ENCODE measurements at places on chromosomes 7 and 10.

DNA sequence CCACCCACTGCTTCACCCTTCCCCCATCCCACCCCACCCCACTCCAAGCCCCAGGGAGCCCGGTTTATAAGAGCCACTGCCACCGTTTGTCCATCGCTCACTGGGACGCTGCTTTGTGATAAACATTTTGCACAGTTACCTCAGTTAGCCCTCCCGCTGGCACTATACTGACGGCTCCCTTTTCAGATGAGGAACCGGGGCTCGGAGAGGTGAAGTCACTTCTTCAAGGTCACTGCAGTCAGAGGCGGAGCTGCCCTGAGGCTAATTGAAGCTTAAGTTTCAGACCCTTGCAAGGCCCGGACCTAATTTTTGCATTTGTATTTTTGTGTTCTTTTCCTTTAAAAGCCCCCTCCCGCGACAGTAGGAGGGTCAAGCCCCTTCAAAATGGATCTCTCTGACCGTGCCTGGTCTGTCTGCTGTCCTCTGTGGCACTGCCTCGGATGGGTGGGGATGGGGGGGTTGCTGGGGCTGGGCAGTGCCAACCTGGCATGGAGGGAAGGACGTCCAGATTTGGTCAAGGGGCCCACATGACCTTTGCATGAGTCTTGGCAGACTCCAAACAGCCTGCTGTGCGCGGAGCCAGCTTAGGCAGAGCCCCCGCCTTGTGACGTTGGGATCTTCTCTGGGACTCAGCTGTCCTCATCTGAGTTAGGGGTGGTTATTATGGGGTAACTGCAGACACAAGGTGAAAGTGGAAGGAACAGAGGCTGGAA is 17.7 kb upstream of the NODAL start:
- DNase-seq, result no peak

GRCh38 chr7:95095259-95095965 is 188.0 kb downstream of the PPP1R9A start:
- DNase-seq, result no peak

GRCh38 chr7:128105228-128106022 is 74.2 kb upstream of the LRRC4 start:
- no peak for DNase-seq

DNA sequence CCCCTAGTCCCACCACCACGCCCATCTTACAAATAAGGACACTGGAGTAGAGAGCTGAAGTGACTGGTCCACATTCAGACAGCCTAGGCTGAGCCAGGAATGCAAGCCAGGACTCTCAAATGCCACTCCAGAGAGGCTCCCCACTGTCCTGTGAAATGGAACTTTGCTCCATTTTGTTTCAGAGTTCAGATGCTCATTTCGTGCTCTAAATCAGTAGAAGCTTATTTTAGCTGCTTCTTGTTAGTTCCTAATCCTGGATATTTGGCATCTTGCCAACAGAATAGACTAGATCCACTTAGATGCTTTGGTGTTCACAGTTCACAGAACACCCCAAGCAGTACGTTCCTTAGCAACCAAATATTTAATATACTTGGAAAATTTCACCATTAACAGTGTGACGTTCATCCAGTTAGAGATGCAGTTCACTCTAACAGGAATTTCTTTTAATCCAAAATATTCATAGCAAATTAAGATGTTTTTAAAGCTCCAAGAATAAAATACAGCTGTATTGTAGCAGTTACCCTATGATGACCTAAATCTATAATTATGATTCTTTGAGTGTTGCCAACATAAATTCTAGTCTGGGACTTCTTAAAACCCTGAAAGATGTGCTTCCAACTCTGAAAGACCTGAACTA is 7.3 kb downstream of the MMP21 start:
- DNase-seq, result peak; percentile 12

- DNase-seq, result no peak
Observed at GRCh38 chr10:119330342-119330741, 123.0 kb downstream of the GRK5 start.

GRCh38 chr10:71067098-71067740 is 145.2 kb upstream of the UNC5B start:
- DNase-seq, result no peak

DNA sequence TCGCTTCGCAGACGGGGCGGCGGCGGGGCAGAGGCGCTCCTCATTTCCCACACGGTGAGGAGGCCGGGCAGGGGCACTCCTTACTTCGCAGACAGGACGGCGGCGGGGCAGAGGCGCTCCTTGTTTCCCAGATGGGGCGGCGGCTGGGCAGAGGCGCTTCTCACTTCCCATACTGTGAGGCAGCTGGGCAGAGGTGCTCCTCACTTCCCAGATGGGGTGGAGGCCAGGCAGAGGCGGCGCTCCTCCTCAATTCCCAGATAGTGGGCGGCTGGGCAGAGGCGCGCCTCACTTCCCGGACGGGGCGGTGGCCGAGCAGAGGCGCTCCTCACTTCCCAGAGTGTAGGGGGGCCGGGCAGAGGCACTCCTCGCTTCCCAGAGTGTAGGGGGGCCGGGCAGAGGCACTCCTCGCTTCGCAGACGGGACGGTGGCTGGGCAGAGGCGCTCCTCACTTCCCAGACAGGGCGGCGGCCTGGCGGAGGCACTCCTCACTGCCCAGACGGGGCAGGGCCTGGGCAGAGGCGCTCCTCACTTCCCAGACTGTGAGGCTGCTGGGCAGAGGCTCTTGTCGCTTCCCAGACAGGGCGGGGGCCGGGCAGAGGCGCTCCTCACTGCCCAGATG is 43.1 kb downstream of the ZEB1 start:
- no peak for DNase-seq

DNA sequence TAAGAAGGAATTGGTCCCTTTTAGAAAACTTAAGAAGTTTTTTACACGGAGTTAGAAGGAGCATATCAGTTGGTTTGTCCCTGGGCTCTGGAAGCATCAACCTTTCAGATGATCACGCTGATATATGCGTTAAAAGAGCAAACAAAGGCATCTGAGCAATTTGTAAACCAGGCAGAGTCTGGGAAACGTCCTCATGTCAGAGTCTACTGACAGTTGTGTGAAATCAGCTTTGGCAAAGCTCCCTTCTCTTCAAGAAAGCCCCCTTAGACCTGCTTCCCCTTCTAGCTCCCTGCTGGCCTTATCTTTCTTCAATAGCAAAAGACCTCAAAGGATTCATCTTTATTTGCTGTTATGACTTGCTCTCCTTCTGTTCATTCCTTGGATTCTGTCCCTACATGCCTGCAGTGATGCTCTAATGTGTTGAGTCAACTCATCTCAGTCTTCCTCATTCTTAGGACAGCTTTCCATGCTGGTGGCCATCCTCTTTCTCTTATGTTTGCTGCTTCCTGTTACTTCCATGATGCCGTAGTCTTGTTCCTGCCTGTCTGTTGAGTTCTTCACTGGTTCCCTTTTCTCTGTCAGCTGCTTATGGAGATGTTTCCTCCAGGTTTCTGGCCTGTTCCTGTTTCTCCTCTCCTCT is 106.5 kb upstream of the BMPER start:
- no peak for DNase-seq

DNA sequence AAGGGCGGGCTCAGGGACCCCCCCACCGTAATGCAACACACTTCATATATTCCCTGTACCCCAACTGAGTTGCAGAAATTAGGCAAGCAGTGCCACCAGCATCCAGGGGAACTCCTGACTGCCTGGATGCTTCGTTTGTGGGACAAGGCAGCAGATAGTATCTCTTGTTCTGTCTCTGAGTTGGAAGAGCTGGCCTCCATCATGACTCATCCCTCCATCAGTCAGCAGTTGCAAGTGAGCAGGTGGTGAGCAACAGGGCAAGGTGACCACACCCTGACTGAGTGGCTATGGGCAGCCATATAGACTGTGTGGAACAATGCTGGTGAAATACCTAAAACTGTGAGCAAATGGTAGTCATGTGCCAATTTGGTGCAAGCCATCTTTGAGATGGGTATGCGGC is 22.8 kb upstream of the ADAMTS14 start:
- DNase-seq, result no peak

- DNase-seq, result no peak
Observed at GRCh38 chr7:139246905-139247304, 15.9 kb downstream of the UBN2 start.

GRCh38 chr7:149283321-149283720 is 21.3 kb downstream of the ZNF783 start:
- DNase-seq, result no peak

- no peak for DNase-seq
Observed at GRCh38 chr7:38615665-38616064, 15.5 kb downstream of the AMPH start.

DNA sequence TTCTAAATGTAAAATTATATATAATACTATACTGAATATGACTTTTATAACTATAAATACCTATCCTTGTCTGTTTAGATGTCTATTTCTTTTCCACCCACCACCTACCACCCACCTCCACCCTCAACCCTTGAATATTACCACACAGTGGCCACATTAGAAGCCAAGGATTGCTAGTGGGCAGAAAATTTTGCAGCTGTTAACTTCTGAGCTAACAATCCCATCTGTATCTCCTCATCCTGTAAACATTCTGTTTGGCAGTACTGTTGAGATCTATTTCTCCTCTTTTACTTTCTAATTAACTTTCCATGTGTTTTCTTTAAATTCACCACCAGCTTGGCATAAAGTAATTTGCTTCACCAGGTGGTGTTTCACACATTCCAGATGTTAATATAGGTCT is 281.1 kb upstream of the BMPER start:
- DNase-seq, result no peak

DNA sequence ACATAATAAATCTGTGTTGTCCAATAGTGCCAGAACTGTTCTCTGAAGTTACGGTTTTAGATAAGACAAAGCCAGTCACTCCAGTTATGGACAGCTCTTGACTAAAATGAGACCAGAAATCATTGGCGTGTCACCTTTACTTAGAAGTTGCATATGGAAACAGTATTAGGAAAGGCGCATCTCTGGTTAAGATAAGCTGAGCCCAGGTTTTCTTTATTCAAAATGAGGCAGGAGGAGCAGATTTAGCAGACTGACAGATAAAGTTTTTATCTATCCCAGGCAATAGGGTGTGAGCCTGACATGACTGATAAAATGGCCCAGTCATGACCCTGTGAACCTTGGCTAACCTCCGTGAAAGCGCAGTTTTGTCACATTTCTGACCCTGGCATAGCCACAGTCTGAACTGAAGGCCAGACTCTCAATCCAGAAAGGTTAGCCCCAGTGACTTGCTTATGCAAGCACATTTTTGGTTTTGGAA is 4.2 kb downstream of the CYP26A1 start:
- no peak for DNase-seq

- no peak for DNase-seq
Observed at GRCh38 chr10:120593693-120594092, 136.7 kb downstream of the PLPP4 start.

DNA sequence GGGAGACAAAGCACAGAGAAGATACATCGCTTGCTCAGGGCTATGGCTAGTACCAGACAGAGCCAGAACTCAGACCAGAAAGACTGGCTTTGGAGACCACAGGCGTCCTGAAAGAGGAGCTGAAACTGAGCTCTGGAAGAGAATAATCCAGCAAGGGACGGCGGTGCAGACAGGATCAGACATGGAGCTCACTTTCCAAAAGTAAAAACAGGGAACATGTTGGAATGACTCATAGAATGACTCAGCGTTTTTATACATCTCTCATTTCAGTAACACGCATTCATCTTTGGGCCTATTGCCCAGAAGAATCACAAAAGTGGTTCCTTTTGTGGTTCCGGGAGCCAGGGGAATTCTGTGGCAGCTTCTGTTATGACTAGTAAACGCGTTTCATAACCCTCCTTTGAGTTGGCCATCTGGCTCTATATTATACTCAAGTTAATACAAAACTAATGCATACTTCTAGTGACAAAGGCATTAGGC is 37.2 kb downstream of the PLEKHS1 start:
- DNase-seq, result peak; percentile 86

GRCh38 chr7:71009636-71010035 is 122.3 kb upstream of the GALNT17 start:
- DNase-seq, result no peak

- DNase-seq, result no peak
Observed at GRCh38 chr7:29556405-29557195, 7.0 kb upstream of the PRR15 start.

DNA sequence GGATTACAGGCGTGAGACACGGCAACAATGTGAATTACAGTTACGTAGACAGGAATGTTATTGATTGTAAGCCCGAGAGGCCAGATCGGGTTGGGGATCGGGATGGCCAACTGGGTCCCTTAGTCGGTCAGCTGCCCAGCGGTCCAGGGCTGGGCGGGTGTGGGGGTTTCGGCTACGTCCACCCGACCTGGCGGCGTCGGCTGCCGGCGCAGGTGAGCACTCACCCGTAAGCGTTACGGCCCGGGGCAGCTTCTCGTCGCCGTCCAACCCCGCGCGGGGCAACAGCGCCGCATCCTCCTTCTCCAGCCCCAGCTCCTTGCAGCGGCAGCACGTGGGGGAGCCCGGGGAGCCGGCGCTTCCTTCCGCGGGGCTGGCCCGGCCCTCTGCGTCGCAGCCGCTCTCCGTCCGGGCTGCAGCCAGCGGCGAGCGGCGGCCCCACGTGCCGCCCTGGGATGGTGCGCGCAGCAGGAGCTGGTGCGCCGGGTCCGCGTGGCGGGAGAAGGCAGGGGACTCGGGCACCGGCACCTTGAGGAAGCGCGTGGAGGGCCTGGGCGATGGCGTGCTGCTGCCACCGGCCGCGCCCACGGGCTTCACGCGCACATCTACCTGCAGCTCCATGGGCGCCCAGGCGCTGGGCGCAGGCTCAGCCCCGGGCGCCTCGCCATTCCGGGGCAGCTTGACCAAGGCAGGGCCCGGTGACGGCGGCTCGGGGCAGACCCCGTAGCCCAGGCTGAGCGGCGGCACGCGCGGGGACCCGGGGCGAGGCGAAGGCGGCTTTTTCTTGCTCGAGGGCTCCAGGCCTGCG is 609 bp downstream of the KLRG2 start:
- DNase-seq, result no peak

DNA sequence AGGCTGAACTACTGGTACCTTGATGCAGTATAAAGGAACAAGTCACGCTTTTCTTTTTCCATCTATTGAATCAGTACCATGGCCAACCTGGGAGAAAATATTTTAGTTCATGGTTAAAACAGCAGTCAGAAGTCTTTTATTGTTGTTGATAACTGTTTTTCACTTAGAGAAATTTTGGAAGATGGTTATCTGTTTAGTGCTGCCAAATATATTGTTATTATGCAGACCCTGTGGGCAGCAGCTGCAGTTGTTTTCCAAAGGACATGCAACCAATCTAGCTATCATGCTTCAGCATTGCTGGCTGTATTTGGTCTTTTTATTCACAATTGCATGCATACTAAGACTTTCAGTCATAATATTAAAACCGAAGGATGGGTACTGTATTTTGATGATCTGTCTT is 169.5 kb downstream of the BBS9 start:
- no peak for DNase-seq

GRCh38 chr7:135801877-135802276 is 53.3 kb upstream of the FAM180A start:
- DNase-seq, result no peak

GRCh38 chr7:132112106-132112505 is 464.2 kb downstream of the PLXNA4 start:
- DNase-seq, result no peak

GRCh38 chr10:97851341-97852001 is 1.8 kb downstream of the GOLGA7B start:
- DNase-seq, result no peak

DNA sequence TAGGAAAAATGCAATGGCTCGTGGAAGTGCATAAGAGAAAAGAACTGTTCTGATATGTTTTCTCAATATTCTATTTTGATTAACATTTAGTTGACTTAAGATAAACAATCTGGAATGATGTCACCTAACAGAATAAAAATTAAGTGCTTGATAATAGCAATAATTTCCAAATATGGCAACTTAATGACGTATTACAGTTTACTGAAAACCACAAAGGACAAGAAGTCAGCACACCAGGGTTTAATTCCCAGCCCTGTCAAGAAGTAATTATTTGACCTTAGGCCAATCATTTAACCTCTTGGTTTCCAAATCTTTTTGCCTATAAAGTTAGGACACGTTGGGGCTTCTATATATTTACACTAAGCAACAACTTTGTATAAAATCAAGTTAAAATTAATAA is 95.7 kb downstream of the CABCOCO1 start:
- no peak for DNase-seq

Data from AG04449 (cell line).